ENCODE measurements at places on chromosomes 7 and 10.

DNA sequence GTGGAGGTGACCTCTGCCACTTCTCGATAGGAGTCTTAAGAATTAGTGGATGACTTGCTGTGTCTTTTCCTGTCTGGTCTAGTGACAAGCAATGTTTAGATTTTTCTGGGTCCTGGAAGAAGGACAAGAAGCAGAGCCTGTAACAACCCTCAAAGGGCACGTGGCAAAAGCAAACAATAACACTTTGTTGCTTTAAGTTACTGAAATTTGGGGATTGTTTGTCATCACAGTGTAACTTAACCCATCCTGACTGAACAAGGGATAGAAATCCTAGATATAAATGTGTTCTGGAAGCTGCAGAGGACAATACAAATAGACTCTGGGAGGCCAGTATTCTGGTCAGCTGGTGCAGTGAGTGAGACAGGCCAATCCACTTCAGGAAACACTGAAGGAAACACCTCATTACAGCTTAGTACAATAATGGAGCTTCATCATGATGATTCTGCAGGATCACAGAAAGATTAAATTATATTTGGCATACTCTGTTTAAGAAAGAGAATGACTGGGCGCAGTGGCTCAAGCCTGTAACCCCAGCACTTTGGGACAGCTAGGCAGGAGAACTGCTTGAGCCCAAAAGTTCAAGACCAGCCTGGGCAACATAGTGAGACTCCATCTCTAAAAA is 23.3 kb downstream of the ENKUR start:
- DNase-seq = no peak

- DNase-seq = no peak
These were observed 156.5 kb downstream of the ZEB1 start for GRCh38 chr10:31475519-31475918.

DNA sequence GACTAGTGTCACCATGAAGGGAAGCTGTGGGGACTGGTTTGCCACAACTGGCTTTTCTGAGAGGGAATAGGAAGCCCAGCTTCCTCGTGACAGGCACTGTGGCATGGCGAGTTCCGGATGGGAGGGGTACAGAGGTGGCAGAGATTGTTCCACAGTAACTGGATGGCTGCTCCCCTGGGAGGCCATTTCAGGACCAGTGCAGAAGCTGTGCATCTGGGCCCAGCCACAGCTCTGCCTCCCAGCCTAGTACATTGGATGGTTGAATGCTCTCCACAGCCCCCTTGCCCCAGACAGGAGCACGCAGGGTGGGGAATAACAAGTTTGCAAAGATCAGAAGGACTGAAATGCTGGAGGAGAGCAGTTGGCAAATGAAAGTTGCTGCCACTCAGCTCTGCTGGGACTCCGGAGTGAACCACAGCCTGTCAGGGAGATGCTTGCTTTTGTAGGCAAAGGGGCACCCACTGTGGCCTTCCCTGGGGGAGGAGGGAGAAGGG is 51.8 kb downstream of the GSDME start:
- DNase-seq = no peak

- DNase-seq = no peak
These were observed 97.0 kb downstream of the ANKRD61 start for GRCh38 chr7:6128205-6128604.

DNA sequence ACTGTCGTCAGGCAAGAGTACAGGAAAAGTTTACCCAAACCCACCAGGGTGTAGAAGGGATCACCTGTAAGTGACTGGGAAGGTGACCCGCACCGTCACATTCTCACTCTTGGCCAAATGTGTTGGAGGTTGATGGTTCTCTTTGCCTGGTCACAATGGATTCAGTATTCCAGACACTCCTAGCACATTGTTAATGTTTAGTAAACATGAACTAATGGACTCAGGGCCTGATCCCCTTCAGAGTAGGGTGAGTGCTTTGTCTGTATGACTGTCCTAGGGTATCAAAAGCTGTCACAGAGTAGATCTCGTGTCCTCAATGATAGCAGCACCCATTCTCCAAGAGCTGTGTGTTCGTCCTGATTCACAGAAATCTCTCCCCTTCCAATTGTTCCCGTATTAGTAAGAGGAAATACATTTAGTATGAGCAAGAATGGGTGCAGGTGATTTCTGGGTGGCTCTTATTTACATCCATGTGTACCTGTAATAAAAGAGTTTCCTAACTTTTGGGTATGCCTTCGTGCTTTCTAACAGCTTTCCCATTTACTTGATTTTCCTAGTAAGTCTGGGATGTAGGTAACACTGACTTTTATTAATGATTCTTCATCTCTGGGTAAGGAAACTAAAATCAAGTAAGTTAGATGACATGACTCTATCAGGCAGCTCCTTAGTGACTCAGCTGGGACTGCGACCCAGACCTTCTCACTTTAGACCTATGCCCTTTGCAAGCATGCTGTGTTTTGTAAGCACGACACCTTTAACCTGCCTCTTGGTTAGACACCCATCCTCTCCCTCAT is 4.7 kb downstream of the EEPD1 start:
- DNase-seq = no peak

- DNase-seq = no peak
These were observed 9.9 kb downstream of the DCLRE1A start for GRCh38 chr10:113843972-113844485.

GRCh38 chr7:154767142-154767541 is 235.8 kb downstream of the PAXIP1 start:
- DNase-seq = no peak

- no peak for DNase-seq
These were observed 65.0 kb downstream of the ZEB1 start for GRCh38 chr10:31383810-31384588.

DNA sequence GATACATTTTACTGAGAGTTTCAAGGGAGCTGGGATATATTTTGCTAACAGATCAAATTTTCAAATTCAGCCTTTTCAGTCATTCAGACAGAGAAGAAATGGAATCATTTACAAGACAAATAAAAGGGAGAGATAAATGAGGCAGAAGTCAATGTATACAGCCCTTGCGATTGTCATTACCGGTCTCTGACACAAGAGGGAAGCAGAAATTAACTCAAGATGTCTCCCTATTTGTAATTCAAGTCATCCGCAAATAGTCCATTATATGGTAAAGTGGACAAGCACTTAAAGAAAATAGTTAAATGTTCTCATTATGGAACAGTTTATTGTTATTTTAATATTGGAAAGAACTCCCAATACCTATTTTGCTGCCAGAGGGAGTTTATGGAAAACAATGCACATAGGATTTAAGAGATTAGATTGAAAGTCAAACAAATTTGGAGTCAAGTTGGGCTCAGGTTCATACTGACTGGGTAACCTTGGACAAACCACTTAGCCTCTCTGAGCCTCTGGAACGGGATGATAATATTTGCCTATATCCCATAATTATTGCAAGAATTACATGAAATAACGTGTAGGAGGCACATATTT is 89.3 kb upstream of the PRKCQ start:
- peak; percentile 26 for DNase-seq

DNA sequence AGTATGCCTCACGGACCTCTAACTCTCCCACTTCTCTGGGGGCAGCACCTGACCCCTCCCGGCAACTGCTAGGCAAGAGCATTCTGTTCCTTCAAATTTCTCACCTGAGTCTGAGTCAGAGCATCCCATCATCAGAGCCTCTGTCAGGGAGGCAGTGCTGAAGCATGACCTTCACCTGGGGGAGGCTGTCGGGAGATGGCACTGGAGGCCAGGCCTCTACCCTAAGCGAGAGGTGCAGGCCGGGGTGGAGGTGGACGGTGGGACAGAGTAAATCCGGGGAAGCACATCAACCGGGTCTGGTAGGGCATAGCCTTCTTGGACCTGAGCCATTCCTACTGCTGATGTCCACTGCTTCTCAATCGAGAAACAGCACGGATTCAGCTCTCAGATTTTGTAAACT is 90.4 kb downstream of the SPAG6 start:
- DNase-seq = no peak

GRCh38 chr10:12628964-12629766 is 279.8 kb downstream of the CAMK1D start:
- DNase-seq = no peak

- no peak for DNase-seq
These were observed 53.6 kb upstream of the DNAAF5 start for GRCh38 chr7:672891-673290.

- no peak for DNase-seq
These were observed 172.2 kb downstream of the RTKN2 start for GRCh38 chr10:62096256-62096933.

DNA sequence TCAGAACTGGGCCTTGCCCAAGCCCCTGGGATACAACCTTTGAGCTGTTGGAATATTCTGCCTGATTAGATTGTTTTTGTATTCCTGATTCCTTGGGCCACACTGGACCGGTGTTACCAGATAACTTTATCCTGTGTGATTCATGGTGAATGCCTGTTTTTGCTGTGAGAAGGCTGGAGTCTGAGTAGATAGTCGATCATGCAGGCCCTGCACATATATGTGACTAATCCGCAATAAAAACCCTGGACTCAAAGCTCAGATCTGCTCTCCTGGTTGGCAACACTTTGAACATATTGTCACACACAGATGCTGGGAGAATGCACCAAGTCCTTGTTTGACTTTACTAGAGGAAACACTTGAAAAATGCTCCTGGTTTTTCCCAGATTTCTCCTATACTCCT is 183.9 kb upstream of the MBL2 start:
- DNase-seq = no peak

DNA sequence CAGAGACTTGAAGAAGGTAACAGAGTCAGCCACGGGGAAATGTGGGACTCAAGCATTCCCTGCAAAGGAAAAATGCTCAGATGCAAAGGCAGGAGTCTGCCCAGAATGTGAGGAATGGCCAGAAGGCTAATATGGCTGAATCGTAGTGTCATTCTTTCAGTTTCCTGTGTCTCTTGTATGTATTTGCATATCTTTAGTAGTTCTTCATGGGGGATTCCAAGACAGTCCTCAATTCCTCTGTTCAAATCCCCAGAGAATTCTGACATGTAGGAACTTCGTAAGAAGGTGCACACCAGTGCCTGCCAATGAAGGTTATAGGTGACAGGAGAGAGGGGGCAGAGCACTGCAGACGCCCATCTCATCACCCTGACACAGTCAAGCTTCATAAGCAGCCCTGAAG is 154.4 kb downstream of the CACNB2 start:
- no peak for DNase-seq

- DNase-seq = no peak
These were observed 162.5 kb downstream of the LRMDA start for GRCh38 chr10:75593692-75594556.

DNA sequence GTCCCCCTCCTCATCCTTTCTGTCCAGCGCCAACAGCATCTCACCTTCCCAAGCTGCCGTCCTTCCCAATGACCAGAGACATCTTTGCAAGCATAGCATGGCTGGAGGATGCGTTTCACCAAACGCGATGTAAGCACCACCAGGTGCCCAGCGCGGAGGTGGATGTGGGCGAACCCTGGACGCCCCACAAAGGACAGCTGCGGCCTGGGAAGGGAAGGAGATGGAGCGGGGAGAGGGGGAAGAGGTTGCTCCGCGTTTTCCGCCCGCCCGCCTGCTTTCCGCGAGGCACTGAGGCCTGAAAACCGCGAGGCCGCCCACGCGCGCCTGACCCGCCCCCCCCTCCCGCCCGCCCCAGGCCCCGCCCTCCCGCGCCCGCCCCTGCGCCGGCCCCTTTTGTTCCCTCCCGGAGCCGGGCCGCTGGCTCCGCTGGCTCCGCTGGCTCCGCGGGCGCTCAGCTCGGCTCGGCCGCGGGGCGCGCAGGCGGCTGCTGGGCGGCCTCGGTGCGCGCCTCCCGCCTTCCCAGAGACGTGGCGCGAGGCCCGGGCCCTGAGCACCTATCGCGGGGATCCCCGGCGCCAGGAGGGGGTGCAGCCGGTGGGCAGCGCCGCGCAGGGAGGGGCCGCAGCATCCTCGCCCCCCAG is at the start of gene CLIP2:
TSS of gene CLIP2 (plus strand) at position 390 of the 641 bp plus-strand sequence. CDS start 28,140 bp downstream, outside the sequence.
- DNase-seq = peak; percentile 57

- DNase-seq = no peak
These were observed 213.6 kb upstream of the CELF2 start for GRCh38 chr10:10804061-10804460.

GRCh38 chr10:15155978-15156656 is 12.4 kb downstream of the NMT2 start:
- DNase-seq = no peak

All from HTR-8/SVneo (cell line).